ENCODE measurements at places on chromosomes 7 and 10. TPM values are rescaled to one million over a fixed set of nuclear protein-coding genes. Genes with fewer than 3 reads are reported as not detected.

The FOXL3 gene
- not detected for total RNA-seq

The CAV1 gene
- 16.0 TPM for total RNA-seq

The CPEB3 gene
- total RNA-seq: 1.9 TPM

The MKI67 gene
- total RNA-seq: 51.3 TPM

DNA sequence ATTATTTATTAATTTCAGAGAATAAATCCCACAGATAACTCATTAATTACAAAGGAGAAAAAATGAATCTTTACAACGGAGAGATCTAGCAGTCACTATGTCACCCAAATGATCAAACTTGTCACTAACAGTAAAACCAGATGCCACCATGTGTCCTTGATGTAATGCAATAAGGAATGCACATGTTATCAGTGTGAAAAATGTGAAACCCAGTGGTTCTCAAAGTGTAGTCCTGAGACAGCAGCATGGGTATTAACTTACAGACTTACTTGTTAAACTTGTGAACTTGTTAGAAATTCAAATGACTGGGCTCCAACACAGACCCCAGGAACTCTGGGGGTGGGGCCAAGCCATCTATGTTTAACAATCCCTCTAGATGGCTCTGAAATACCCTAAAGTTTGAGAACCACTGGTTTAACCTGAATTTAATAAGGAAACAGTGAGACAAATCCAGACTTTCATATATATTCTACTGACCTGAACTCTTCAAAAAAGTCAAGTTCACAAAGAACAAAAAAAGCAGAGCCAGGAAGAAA lies 77.4 kb downstream of the RNLS start:
- H3K27me3 ChIP-seq: no peaks in the 10 kb centered on the region
- no peaks in the 10 kb centered on the region for H3K36me3 ChIP-seq
- no peak overlapping the region for H3K4me3 ChIP-seq
- DNase-seq: peak; percentile 66
- H3K27ac ChIP-seq: no peak overlapping the region
- peaks cover 33% of the 10 kb centered on the region for H3K4me1 ChIP-seq

- peaks cover 23% of the 10 kb centered on the region for H3K27me3 ChIP-seq
- peaks cover 10% of the 10 kb centered on the region for H3K4me1 ChIP-seq
These were observed 4.7 kb downstream of the CACNB2 start for GRCh38 chr10:18144928-18145327.

DNA sequence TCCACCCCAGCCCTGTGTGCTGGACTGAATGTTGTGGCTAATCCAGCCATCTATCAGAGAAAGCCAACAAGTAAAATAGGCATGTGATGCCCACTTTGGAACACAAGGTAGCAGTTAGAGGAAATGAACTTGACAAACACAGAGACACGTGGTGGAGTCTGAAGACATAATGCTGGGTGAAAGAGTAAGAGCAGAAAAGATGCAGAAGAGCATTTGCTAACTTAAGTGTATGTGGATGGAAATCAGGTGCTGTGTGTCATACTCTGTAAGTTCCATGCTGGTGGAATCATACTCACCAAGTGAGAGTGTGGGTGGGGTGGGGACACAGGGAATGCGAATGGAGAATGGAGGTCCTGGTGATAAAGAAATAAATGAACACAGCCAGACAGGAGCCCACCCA lies 22.8 kb downstream of the WDFY4 start:
- peaks cover 9% of the 10 kb centered on the region for H3K4me1 ChIP-seq
- no peak overlapping the region for H3K27ac ChIP-seq
- H3K27me3 ChIP-seq: no peaks in the 10 kb centered on the region
- H3K36me3 ChIP-seq: no peaks in the 10 kb centered on the region
- DNase-seq: no peak

DNA sequence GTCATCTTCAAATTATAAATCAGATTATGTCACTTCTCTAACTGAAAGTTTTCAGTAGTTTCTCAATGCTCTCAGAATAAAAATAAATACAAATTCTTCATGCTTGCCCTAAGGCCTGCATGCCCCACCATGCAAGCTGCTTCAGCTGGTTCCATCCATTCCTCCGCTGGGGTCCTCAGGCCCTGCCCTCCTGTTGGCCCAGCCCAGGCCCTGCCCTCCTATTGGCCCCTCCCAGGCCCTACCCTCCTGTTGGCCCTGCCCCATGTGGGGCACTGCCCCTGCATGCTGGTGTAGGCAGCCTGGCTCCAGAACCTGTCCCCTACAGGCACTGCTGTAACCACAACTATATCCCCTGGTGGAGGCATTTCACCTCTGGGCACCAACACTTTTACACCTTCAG lies 109.3 kb upstream of the TCERG1L start:
- no peak overlapping the region for H3K27ac ChIP-seq
- no peaks in the 10 kb centered on the region for H3K27me3 ChIP-seq
- no peak overlapping the region for H3K4me3 ChIP-seq
- no peaks in the 10 kb centered on the region for H3K4me1 ChIP-seq

GRCh38 chr7:151339651-151340382 lies 1.8 kb upstream of the NUB1 start:
- DNase-seq: no peak
- no peak overlapping the region for H3K4me3 ChIP-seq
- peaks cover 8% of the 10 kb centered on the region for H3K4me1 ChIP-seq

DNA sequence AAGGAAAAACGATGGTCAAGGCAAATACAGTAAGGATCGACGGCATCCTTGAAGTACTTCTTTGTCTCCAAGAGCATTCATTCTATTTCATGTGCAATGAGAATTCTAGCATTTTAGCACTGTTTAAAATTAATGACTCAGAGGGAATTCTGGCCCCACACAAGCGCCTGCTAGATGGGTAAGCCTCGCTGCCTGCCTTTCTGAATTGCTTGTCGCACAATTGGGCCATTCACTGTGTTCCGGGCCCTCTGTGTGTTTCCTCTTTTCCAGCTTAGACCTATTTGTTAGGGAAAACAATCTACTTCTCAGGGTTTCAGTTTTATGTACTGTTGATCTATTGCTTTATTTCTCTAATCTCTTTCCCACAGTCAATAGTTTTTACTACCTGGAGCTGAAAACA lies 204.7 kb upstream of the ZNF32 start:
- H3K4me3 ChIP-seq: no peak overlapping the region
- no peaks in the 10 kb centered on the region for H3K36me3 ChIP-seq
- no peaks in the 10 kb centered on the region for H3K27me3 ChIP-seq
